ENCODE measurements at places on chromosomes 7 and 10.

DNA sequence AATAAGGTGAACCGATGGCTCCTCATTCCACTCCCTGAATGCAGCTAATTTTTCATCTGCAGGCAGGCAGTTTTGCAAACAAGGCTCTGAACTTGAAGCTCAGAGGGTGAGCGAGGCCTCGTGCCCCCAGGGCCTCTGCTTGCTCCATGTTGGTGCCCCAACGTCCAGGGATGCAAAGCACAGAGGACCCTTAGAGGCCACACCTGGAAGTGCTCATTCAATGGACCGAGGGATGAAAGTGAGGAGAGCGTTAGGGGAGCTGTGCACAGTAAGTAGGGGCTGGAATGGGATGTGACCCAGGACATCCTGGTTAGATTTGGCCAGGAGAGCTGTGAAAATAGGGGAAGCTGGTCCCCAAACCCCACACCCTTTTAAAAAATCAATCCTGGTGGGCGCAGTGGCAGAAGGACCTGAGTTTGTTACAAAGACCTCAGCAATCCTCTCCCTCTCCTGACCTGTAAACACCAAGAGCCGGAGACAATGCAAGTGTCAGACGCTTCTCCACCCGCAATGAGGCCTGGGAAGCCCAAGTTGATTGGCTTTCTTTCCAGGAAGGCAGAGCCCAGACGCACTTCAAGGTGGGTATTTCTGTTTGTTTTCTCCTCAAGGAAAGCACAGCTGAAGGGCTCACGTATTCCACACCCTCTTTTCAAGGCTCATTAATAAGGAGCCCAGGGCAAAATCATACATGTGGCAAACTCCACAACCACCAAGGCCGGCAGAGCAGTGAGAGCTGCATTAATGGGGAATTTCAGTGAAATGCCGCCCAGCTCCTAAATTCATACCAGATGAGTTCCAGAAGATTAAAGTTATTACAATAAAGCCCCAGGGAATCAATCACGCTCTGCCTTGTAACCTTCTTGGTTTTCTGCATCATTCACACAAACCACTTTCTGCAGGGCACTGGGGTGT, 14.1 kb upstream of the CXCL12 start:
- DNase-seq, result no peak

GRCh38 chr10:71038091-71038633, 149.8 kb upstream of the PCBD1 start:
- no peak for DNase-seq

DNA sequence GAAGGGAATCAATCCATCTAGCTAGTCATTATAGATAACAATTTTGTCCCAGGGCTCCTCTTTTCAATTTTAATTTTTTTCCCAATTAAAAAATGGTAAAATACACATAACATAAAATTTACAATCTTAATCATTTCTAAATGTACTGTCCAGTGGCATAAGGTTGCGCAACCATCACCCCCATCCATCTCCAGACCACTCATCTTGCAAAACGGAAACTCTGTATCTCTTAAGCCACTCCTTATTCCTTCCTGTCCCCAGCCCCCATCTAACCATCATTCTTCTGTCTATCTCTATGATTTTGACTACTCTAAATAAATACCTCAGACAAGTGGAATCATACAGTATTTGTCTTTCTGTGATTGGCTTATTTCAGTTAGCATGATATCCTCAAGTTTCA, 46.1 kb upstream of the RAB18 start:
- DNase-seq, result no peak

- DNase-seq, result no peak
These were observed 131.0 kb upstream of the GAD2 start for GRCh38 chr10:26085549-26085948.

- no peak for DNase-seq
These were observed 93.8 kb upstream of the IKZF1 start for GRCh38 chr7:50210706-50211115.

GRCh38 chr10:127257395-127257794, 61.0 kb upstream of the INSYN2A start:
- DNase-seq, result no peak

- DNase-seq, result peak; percentile 27
These were observed 918 bp upstream of the RPEL1 start for GRCh38 chr10:103244666-103245271.

GRCh38 chr10:29448125-29448524, 159.3 kb downstream of the LYZL1 start:
- no peak for DNase-seq

- DNase-seq, result no peak
These were observed 37.6 kb downstream of the CPXM2 start for GRCh38 chr10:123854003-123854402.

DNA sequence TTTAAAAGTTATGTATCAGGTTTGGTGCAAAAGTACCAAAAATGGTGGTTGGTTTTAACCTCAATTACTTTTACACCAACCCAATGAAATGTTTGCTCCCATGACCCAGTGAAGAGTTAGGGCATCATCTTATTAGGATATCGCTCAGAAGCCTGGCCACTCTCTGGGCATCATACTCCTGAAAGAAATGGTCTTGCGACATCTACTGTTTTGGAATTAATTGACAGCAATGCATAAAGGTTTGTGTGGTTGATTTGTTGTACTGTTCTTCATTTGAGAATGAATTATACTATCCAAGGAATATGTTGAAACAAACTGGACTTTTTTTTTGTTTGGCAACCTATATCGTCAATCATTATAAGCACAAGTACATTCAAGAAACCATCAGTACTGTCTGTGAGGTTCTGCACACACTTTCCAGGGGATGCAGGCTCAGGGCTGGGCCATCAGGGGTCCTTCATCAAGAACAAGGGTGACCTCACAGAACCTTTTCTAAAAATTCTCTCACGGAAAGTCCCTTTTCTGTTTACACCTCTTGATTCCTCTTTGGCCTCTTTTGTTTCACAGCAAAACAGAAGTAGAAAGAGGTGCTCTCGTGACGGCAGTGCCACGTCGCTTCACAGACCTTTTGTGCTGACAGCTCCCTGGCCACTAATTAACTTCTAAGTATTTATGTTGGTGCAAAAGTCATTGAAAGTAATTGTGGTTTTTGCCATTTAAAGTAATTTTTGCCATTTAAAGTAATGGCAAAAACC, 117.2 kb upstream of the KLF6 start:
- DNase-seq, result no peak

GRCh38 chr7:17558135-17558534, 259.7 kb downstream of the AHR start:
- no peak for DNase-seq

- DNase-seq, result no peak
These were observed 25.8 kb downstream of the ESYT2 start for GRCh38 chr7:158803367-158803969.
